Mucosa of gallbladder (tissue), 1 donor: ENCODE measurements at places on chromosomes 2 and 18. TPM values are rescaled to one million over a fixed set of nuclear protein-coding genes. Genes with fewer than 3 reads are reported as not detected.

DSG4 gene
- not detected for total RNA-seq

GRCh38 chr18:28522236-28522635, 345.3 kb upstream of the CDH2 start:
- DNase-seq, result no peak

DNA sequence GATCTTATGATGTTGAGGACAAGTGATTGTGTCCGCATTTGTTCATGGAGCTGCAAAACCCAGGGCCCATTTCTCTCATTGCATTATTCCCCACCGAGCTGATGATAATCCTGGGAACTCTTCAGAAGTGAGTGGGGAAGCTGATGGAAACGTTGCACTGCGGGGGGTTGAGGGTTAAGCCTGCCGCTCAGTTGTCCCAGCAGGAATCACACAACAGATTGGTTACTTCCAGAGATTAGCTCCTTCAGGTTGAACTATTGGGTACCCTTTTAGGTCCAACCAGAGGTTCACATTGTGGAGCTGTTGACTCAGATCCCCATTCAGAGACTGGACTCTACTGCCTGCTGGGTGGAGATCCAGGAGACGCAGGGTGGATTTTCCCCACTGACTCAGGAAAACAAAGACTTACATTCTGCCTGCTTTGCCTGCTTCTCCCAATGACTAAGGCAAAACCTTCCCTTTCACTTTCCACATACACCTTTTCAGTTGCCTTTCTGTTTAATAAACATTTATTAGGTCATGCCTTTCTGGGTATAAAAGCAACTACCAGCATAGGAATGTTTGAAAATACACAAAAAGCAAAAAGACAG, 286.4 kb downstream of the TXNL1 start:
- DNase-seq, result no peak

SH3RF3 gene
- 11.5 TPM for total RNA-seq

GRCh38 chr2:112138159-112139032, at the start of gene FBLN7:
FBLN7 (plus strand) TSS chr2:112138385; CDS start chr2:112138656, 271 bp downstream.
- DNase-seq, result no peak

DNA sequence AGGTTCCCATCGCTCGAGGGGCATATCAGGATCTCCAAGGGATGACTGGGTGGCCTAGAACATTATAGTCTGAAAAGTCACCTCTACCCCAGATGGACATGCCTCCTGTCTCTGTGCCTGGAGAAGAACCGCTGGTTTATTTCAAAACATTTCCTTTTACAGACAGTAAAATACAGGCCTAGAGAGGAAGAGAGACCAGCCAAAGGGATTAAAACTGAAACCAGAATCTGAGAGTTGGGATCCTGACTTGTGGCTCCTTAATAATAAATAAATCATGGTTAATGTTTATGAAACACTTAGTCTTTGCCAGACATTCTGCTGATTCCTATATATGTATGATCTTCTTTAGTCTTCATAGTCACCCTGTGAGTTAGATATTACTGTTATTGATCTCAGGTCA, 153.7 kb downstream of the DDX1 start:
- DNase-seq, result no peak

SERPINB11 gene
- not detected for total RNA-seq

DNA sequence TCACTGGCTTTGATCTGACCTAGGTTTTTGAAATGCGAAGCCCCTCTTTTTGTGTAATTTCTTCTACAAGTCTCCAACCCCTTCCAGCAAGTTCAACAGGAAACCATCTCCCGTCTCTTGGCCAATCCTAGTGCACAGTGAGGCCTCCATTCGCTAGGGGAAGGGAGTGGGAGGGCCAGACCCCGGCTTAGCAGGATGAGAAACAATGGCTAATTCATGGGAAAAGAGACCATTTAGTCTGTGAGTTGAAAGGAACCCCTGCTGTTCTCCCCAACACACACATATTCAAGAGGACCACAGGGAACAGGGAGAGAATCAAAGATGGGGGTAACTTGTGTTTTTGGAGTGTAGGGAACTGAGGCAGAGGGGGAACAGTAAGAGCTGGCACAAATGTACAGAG, 83.0 kb downstream of the RTN4 start:
- no peak for DNase-seq

TCF23 gene
- total RNA-seq, result 0.12 TPM

TXNDC2 gene
- total RNA-seq, result not detected

GRCh38 chr2:134782107-134782506, 56.3 kb upstream of the ACMSD start:
- DNase-seq, result no peak

RAMP1 gene
- 215 TPM for total RNA-seq

- no peak for DNase-seq
Observed at GRCh38 chr2:19673213-19673791, 228.5 kb downstream of the TTC32 start.

CNNM3 gene
- total RNA-seq, result 65.2 TPM
